ENCODE measurements at places on chromosomes 7 and 10.

DNA sequence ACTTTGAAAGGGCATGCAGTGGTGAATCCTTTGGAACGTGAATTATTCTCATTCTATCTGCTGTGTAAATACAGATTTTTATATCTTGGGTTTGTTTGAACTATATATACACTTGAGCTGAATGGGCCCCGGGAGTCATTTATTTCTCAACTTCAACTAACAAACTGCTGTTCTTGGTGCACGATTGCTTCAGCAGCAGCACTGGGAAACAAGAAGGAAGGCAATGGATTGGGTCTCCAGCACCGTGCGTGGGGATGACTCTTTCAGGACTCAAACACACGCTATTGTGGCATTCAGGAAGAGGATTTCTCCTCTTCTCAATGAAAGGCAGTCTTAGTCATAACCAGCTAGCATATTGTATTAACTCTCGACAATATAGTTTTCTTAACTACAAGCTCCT lies 226.0 kb upstream of the NFE2L3 start:
- DNase-seq = no peak

DNA sequence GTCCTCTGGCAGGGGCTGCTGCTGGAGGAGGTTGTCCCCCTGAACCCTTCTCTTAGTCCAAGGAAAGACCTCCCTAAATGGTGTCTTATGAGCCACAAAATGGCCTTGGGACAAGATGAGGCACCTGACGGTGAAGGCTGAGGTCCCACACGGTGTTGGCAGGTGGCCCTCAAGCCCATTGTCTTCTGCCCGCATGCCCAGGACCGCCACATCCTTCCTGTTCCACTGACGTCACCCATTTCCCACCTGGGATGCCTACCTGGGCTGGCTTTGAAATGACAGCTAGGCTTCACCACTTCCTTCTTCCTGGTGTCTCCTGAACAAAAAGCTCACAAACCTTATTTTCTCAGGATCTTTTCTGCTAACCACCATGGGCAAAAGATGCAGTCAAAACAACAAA lies 2.1 kb upstream of the DMBT1 start:
- DNase-seq = no peak

DNA sequence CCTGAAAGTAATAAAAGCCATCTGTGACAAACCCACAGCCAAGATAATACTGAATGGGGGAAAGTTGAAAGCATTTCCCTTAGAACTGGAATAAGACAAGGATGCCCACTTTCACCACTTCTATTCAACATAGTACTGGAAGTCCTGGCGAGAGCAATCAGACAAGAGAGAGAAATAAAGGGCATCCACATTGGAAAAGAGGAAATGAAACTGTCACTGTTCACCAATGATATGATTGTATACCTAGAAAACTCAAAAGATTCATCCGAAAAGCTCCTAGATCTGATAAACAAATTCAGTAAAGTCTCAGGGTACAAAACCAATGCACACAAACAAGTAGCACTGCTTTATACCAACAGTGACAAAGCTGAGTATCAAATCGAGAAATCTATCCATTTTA lies 581.7 kb upstream of the TEX47 start:
- DNase-seq = no peak

GRCh38 chr10:86632009-86632800 lies 22.1 kb upstream of the OPN4 start:
- DNase-seq = no peak

DNA sequence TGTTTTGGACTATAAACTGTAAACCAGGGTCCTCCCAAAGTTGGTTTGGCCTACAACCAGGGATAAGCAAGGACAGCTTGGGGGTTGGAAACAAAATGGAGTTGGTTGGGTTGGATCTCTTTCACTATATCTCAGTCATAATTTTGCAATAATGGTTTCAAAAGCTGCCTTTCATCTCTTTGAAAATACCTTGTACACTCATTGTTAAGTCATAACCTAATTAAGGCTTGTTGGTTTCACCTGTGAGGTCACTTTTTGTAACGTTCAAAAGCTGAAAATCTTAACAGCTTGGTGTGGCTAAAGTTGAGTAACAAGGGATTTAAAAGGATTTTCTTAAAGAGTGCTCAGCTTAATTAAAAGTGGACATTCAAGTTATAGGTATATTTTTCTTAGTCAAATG lies 476.1 kb downstream of the IPMK start:
- DNase-seq = no peak
